ENCODE measurements at places on chromosomes 2 and 18.

DNA sequence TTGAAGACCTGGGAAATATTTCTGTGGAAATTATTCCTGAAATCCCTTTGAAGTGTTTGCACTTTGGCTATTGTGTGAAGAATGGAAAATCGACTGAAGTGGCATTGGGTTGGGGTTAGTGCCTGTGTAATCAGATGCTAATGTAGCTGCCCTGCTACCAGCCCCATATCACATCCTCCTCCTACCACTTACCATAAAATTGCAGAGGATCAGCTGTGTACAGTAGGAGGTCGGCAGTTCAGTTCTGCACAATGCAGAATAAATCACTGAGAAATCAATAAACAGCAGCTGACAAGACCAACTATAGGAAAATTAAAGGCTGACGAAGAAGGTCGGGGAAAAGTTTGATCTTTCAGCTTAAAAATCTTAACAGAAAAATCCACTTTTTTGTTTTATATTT, 440.9 kb downstream of the PTPRM start:
- no peak for DNase-seq

- no peak for DNase-seq
These were observed 53.5 kb downstream of the CDH19 start for GRCh38 chr18:66550366-66550765.

- DNase-seq = no peak
These were observed 91.8 kb downstream of the CABLES1 start for GRCh38 chr18:23226930-23227725.

DNA sequence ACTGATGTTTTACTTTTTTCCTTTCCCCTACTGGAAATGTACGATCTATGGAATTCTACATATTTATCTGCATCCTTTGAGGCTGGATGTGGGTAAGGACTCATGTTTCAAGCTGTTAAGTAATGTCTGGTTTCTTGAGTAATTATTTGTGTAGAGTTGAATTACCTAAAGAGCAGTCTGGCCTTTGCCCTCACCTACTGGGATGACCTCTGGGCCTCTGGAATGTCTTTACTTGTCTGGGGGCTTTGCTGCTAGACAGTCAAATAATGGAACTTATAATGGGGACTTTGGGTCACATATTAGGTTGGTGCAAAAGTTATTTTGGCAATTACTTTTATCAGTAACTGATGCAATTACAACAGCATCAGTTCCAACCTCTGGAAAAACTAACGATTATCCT, 244.7 kb downstream of the CCDC178 start:
- no peak for DNase-seq

GRCh38 chr2:25740810-25741381, 67.5 kb upstream of the DTNB start:
- DNase-seq = peak; percentile 61

GRCh38 chr2:229429589-229429988, 158.5 kb upstream of the PID1 start:
- DNase-seq = no peak

DNA sequence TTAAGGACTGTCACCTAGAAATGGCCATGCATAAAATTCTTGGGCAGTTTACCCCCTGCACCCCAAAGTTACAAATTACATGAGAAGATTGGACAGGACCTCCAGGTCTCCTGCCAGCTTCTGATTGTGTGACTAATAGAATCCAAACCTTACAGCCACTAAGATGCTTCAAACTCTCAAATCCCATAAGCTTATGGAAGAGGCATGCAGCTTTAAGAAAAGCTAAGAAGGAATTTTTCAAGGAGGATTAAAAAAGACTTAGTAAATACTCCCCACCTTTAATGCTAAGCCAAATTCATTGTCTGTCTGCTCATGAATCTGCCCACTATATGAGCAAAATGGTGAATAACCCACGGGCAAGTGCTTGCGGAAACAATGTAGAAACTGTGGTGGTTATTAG, 86.3 kb downstream of the MAIP1 start:
- DNase-seq = no peak

- DNase-seq = no peak
These were observed 51.1 kb upstream of the EHBP1 start for GRCh38 chr2:62654423-62654791.

- DNase-seq = no peak
These were observed 42.9 kb upstream of the EPG5 start for GRCh38 chr18:46010050-46010449.

DNA sequence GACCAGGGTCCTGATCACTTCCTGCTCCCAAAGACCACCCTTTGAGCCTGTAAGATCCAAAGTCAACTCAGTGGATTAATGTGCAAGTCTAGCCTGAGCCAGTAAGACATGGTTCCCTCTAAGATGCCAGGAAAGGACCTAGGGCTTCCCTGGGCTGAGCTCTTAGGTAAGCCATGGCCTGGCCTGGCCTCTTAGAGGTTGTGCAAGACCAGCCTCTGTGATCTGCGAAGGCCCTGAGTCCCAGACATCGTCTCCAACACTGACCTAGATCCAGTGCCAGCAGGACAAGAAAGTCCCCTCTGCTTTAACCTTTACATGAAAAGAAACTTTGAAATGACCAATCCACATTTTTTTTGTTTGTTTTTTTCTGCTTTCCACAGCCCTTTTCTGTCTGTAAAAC, 73.6 kb upstream of the CYP1B1 start:
- DNase-seq = no peak

Data from WTC11 (cell line).